ENCODE measurements at places on chromosomes 1 and 21. TPM values are rescaled to one million over a fixed set of nuclear protein-coding genes. Genes with fewer than 3 reads are reported as not detected.

LCE1C gene
- not detected for total RNA-seq

SERTAD4 gene
- total RNA-seq, result 0.18 TPM

TTC39A gene
- not detected for total RNA-seq

IFI16 gene
- total RNA-seq, result 101 TPM

SPRR2A gene
- not detected for total RNA-seq

ZBTB18 gene
- 8.3 TPM for total RNA-seq

CC2D1B gene
- 19.7 TPM for total RNA-seq

CD5L gene
- total RNA-seq, result not detected

All from cardiac atrium fibroblast (primary cell).